ENCODE measurements at places on chromosomes 2 and 18.
A peak's percentile ranks its signal among the peaks of the same experiment; 100 is the strongest.

DNA sequence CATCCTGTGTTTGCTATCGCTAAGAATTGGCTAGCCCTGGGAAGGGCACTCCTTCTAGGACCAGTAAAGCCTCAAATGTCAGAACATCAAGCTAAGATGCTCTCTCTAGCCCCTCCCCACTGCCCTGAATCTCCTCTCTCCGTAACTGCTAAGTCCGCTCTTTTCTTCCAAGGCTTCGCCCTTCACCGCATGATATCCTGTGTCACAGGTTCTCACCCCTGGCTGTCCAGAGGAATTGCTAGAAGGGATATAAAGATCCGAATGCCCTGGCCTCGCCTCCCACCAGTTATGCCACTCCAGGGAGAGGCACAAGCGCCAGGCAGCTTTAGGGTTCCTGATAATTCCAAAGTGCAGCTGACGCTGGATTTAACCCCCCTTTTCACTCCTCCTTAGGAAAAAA lies 17.1 kb upstream of the GPR45 start:
- DNase-seq: no peak

- DNase-seq: peak; percentile 60
These were observed 31.7 kb upstream of the UBXN4 start for GRCh38 chr2:135709992-135710391.

GRCh38 chr2:17599617-17600016 lies 59.1 kb downstream of the VSNL1 start:
- no peak for DNase-seq

GRCh38 chr2:221549143-221549542 lies 23.0 kb downstream of the EPHA4 start:
- no peak for DNase-seq

- DNase-seq: no peak
These were observed 409.2 kb upstream of the TCF4 start for GRCh38 chr18:55997151-55997561.

Measured in AML-193 (cell line).